ENCODE measurements at places on chromosomes 2 and 18.
A peak's percentile ranks its signal among the peaks of the same experiment; 100 is the strongest.

DNA sequence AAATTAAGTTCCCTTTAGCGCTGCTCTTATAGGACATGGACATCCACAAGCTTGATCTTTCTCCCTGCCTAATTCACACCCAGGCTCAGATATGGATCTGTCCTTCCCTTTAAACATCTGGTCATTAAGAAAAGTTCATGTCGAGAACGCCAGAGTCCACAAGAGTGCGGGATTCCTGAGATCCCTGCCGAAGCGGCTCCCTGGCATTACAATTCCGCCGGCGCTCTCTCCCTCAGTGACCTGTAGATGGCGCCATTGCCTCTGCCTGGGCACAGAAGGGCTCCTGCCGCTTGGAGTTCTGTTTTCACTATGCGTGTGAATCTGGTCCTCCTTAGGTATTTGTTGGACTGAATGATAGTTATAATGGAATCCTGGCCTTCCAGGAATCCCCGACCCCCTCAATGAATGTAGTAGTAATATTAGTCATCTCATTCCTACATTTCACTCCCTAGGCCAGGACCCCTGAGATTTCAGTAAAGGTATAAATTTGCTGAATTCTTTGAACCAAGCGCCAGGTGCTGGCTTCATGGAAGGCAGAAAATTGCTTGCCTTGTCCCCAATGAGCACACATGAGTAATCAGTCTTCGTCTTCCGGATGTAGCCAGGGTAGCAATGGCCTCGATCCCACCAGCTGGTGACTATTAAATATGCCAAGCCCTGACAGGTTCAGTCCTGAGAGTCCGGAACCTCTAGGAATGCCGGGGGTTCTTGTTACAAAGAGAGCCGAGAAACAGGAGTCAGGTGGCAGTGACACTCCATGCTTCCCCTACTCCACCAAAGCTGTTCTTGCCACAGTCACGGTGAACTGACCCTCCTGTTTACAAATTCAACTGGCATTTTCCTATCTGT, 26.4 kb upstream of the CD207 start:
- DNase-seq = peak; percentile 80

DNA sequence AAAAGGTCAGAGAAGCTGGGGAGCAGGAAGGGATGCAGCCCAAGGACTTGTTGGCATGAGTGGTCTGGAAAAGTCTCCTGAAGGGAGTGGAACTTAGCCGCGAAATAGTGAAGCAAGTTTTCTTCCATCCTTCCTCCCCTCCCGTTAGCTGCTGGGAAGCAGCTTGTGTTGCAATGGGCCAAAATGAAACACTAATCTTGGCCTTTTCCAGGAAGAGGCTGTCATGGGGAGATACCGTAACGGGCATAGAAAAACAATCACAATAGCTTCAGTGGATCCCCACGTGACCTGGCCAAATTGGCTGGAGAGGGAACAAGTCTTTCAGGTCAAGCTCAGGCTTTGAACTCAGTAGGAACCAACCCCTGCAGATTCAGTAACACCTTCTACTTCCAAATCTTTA, 49.3 kb downstream of the SEMA4F start:
- no peak for DNase-seq

- DNase-seq = no peak
Observed at GRCh38 chr2:19072161-19072560, 286.3 kb downstream of the OSR1 start.

- DNase-seq = no peak
Observed at GRCh38 chr2:25844089-25844488, 34.2 kb downstream of the ASXL2 start.

DNA sequence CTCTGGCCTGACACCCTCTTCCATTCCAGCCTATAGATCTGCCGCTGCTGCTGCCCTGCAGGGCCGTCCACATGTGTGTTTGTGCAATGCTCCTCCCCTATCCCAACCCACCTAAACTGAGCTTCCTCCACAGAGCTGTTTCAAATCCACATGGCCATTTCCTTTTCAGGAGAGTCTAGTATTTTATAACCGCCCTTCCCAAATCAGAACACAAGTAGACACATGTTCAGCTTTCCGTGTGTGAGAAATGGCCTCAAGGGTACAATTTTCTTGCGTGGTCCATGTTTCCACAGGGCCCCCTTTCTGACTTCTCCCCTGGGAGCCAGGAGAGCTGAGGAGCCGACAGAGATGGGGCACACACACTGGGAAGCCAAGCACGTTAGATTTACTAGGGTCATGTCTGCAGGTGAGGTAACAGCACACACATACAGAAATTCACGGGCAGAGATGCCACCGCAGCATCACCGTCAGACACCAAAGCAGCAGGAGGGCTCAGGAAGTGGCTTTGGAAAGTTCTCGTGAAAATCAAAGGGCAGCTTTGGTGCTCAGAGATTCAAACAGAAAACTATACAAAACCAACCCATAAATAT, 102.9 kb upstream of the TGFA start:
- no peak for DNase-seq

GRCh38 chr2:154720651-154721050, 22.2 kb downstream of the KCNJ3 start:
- DNase-seq = no peak

- DNase-seq = no peak
Observed at GRCh38 chr2:242056785-242057184, 187.3 kb downstream of the RTP5 start.

GRCh38 chr2:120961396-120961795, 225.7 kb downstream of the GLI2 start:
- DNase-seq = no peak

DNA sequence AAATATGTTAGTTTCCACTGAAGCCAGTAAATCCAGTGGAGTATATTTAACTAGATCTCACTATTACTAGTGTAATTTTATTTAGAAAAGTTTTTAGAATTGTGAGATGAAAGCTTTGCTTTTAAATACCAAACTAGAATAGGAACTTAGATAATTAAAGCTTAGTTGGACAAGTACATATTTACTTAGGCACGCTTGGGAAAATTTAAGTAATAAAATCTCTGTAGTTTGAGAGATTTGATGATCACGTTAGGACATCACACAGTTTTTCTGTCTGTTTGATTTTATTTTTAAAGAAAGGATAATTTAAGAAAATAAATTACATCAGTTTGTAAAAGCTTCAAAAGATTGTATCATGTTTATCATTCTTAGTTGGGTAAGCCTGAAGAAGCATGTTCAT, 140.8 kb upstream of the IL1R2 start:
- no peak for DNase-seq

GRCh38 chr2:162968306-162968705, 129.7 kb upstream of the KCNH7 start:
- DNase-seq = no peak
